ENCODE measurements at places on chromosomes 16 and 17.

- DNase-seq = no peak
Measured at GRCh38 chr17:2723505-2723996, 12.0 kb upstream of the CLUH start.

GRCh38 chr17:21184570-21184969 lies 29.4 kb downstream of the TMEM11 start:
- no peak for DNase-seq

DNA sequence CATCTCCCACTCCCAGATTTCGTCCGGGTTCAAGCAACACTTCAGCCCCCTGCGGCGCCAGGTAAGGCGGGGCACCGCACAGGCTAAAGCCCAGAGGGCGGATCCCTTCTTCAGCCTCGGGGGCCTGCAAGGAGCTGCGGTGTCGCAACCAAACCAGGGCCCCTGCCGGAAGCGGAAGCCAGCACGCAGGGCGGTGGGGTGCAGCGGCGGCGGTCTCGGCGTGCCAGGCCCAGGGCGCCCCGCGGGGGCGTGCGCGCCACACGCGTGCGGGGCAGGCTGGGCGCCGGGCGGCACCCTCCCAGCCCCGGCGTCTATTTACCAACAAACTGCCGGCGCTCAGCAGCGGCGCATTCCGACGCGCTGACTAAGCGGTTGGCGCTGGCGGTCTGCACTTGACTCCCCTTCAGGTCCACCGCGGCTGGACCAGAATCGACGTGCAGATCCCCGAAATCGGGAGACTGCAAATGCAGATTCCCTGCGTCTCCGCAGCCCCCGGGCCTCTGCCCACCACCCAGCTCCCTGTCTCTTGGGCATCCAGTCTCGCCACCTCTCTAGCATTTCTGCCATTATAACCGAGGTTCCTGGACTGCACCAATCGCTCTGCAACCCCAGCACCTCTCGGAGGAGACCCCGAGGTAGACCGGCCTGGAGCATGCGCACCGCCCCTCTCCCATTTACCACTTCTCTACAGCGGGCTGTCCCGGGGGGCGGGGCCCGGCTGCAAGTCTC lies 421 bp upstream of the DLX4 start:
- DNase-seq = peak; percentile 73

DNA sequence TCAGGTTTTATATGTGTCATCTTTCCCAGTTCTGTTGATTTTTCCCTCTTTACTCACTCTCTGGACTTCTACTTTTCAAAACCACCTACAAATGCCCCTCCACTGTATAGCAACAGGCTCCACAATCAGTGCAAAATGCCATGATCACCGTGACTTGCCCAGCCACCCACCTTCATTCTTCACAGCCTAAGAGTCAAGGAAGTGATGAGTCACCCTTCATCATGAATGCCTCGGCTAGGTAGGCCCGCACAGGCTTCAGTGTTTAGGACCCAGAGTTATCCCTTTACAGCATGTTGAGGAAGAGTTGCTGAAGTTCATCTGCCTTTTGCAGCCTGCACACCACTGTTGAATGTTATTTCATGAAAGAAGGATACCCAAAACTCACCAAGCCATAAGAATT lies 158.6 kb downstream of the PMP22 start:
- peak; percentile 41 for DNase-seq

GRCh38 chr17:3817851-3818605 lies 17.0 kb upstream of the ITGAE start:
- DNase-seq = no peak

DNA sequence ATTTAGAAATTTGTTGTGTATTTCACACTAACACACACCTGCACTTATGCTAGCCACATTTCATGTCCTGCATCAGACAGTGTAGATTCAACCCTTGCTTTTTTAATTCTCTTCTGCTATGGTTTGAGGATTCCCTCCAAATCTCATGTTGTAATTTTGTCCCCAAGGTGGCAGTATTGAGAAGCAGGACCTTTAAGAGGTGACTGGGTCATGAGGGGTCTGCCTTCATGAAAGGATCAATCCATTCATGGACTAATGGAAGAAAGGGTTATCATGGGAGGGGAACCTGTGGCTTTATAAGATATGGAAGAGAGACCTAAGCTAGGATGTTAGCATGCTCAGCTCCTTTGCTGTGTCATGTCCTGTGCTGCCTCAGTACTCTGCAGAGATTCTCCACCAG lies 1032.2 kb downstream of the CDH11 start:
- DNase-seq = peak; percentile 45

DNA sequence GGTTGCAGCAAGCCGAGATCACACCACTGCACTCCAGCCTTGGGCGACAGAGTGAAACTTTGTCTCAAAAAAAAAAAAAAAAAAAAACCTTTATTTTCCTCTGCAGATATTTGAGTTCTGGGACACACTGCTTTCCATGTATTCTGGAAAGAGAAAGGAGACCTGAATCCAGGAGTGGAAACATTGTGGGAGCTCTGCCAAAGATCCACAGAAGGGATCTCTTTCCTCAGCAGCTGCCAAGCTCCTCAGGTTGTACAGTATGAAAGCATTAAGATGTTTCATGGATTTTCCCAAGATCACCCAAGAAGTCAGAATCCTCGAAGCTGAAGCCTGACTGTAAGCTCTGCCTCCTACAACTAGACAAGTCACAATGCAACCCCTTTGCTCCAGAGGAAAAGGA lies 13.5 kb downstream of the NPRL3 start:
- DNase-seq = no peak

DNA sequence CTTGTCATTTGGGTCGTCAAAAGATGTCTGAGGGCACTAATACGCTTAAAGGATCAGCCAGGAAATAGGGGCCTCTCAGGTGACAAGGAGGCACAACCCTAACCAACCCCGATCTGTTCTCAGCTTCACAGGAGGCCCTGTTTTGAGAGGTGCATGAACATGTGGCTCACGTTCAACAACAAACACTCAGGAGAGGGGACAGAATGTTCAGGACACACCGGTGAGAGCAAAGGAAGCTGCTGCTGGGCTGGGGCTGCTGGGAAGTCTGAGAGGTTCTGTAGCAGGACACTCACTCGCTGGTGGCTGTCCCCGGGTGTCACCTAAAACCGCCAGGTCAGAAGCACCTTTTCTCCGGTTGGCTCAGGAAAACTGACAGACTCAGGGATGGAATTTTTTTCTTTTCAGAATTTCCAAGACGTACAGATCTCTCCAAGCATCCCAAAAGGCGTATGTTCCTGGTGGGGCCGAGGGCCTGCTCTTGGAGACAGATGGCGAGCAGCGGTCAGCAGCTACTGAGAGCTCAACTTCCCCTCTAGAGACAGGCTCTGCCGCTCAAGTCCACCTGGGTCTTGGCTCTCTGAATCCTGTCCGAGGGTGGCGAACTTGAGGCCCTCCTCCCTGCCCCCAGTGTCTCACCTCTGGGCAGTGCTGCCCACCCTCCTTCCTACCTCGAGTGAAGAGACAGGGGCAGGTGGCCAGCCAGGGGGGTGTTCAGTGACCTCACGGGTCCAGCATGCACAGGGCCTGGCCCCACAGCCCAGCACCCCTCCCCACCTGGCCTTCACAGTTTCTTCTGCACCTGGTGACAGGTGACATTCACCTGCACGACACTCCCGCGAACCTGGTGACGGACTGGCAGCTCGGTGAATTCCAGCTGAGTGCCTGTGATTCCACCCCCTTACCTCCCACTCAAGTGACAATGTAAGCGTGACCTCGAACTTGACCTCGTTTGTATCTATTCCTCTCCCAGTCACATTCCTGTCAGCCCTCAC lies 22.9 kb downstream of the CLUH start:
- DNase-seq = no peak
